ENCODE measurements at places on chromosomes 1 and 21.
A peak's percentile ranks its signal among the peaks of the same experiment; 100 is the strongest.

DNA sequence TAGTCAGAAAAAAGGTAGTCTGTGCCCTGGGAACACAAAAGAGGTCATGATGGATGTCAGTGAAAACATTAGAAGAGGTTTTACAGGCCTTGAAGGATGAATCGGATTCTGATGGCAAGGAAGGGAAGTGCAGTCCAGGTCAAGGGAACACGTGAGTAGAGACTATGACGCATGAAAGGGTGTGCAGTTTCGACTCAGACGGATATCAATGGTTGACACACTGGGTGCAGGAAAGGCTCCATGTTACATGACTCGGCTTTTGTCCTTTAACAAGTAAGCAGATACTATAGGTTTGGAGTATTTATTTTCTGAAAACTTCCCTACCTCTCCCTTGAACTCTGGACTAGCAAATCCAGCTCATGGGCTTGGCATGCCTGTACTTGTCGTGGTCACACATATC is 55.3 kb downstream of the SEC16B start:
- DNase-seq = no peak

DNA sequence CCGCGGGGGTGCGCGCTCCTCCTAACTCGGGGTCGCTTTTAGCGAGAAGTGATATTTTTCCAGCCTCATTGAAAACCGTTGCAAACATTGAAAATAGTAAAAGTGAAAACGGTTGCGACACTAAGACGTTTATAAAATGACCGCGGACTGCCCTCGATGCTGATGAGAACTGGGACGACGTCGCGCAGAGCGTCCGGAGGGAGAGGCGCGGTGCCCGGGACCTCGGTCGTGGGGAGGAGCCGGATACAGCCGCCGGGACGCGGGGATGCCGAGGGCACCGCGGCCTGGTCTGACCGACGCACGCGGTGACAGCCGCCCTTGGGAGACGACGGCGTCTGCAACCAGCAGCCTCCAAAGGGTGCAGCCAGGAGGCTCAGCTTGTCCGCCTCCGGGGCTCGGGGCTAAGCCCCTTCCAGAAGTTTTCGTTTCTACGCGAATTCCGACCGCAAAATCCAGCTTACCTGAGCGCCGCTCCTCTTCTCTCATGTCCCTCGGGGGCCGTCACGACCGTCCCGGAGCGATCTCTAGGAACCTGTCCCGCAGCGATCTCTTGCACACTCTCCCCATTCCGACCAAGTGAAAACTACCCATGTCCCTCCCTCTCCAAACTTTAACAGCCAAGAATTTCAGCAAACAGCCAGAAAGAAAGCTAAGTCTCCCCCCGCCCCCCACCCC is 144.4 kb upstream of the ETS2 start:
- peak; percentile 55 for DNase-seq

- DNase-seq = no peak
Measured at GRCh38 chr1:187665483-187665882, 836.7 kb downstream of the PLA2G4A start.

DNA sequence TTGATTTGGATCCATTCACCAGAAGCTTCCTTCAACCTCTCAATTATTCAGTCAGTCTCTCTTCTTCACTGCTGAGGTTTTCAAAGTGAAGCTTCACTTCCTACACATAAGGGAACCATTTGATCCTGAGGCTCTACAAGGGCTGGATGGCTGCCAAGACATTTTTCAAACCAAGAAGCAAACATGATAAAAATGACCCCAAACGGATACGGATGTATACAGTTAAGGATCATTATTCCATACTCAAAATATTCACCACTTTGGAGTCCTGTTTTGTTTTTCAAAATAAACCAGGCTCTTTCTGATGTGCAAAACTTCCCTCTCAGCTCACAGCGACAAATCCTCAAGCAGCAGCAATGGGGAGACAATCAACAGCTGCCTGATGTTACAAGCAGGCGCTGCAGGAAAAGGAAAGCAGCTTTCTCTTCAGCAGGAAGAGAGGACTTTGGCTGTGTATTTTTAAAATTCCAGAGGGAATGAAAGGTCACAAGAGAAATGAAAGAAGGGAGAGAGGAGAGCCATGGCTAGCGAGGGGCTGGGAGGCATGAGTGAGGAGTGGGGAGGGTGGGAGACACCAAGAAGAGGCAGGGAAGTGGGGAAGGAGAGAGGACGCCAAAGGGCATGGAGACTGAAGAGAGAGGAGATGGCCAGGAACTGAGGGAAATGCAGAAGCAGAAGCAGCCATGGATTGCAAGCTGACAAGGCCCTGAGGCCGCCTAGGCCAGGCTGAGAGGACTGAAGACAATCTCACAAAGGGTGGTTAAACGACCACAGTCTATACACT is 145.4 kb downstream of the SLC45A1 start:
- no peak for DNase-seq

Measured in nephron progenitor cell (in vitro differentiated cells).